ENCODE measurements at places on chromosomes 7 and 10.

GRCh38 chr7:37353949-37354655, 94.6 kb downstream of the ELMO1 start:
- DNase-seq: no peak

DNA sequence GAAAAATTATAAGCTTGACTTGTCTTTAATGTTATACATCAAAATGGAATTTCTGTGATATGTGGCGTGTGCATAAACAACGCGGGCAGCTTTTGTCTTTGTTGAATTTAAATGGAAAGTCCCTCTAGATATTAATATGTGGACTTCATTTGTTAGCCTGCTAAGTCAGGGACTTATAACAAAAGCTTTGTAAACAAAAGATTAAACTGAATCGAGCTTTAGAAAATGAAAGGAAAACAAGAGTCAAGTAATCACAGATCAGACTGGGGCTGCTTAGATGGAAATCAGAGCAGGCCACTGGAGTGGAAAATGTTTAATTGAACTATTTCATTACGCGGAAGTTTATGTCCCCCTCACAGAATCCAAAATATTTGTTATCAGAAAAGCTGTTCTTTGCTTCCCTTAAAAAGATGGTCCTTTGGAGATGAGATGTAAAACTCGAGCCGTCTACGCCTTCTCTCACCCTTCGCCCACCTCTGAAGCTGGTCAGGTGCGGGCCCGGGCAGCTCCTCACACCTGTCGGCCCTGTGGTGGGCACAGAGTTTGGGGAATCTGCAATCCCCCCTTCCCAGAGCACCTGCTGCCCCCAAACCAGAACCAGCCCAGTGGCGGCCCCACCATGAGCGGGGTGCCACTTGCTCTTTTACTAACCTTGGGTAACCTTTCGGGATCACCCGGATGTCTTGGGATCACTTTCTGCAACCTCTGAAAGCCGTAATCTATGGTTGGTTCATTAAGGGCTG, 116.2 kb downstream of the EBF3 start:
- no peak for DNase-seq

GRCh38 chr10:2798336-2799022, 268.9 kb upstream of the PFKP start:
- DNase-seq: no peak

- DNase-seq: no peak
Observed at GRCh38 chr10:11538834-11539190, 72.6 kb downstream of the USP6NL start.

GRCh38 chr10:24570658-24571426, 152.8 kb downstream of the ARHGAP21 start:
- no peak for DNase-seq

DNA sequence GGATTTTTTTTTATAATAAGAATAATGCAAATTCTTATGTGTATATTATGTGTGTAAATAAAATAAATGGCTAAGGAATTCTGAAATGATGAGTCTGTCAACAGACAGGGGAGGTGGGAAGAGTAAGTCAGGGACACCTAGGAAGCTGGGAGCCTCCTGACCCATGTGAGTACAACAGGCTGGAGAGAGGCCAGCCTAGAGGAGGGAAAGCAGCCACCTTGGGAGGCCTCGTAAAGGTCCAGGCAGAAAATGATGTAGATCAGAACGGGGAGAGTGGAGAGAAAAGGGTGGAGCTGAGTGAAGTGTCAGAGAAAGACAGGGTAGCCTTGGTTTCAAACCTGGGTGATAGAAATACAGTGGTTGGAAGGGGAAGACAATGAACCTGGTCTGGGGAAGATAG, 6.9 kb downstream of the NRAP start:
- DNase-seq: no peak

Data from EL (cell line).